ENCODE measurements at places on chromosomes 5 and 9. TPM values are rescaled to one million over a fixed set of nuclear protein-coding genes. Genes with fewer than 3 reads are reported as not detected.

DNA sequence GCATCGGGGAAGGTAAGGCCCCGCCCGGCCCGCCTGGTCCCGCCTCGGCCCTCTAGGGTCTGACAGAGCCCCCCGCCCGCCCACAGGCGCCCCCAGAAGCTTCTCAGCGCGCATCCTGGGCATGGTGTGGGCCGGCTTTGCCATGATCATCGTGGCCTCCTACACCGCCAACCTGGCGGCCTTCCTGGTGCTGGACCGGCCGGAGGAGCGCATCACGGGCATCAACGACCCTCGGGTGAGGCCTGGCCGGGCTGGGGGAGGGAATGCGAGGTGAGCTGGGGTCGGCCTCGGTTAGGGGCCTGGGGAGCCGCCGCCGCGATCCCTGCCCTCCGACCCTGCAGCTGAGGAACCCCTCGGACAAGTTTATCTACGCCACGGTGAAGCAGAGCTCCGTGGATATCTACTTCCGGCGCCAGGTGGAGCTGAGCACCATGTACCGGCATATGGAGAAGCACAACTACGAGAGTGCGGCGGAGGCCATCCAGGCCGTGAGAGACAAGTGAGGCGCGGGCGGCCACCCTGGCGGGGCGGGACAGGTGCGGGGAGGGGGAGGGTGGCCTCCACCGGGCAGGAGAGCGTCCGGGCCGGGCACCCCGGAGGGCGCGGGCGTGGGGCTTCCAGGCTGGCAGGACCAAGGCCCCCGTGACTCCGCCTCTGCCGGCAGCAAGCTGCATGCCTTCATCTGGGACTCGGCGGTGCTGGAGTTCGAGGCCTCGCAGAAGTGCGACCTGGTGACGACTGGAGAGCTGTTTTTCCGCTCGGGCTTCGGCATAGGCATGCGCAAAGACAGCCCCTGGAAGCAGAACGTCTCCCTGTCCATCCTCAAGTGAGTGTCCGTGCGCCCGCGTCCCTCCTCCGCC is 7.1 kb downstream of the LRRC26 start:
- H3K27ac ChIP-seq = no peak overlapping the region
- peak; percentile 48 for DNase-seq
- H3K4me1 ChIP-seq = peaks cover 24% of the 10 kb centered on the region
- H3K36me3 ChIP-seq = no peaks in the 10 kb centered on the region

The CEP120 gene
- 25.4 TPM for total RNA-seq

DNA sequence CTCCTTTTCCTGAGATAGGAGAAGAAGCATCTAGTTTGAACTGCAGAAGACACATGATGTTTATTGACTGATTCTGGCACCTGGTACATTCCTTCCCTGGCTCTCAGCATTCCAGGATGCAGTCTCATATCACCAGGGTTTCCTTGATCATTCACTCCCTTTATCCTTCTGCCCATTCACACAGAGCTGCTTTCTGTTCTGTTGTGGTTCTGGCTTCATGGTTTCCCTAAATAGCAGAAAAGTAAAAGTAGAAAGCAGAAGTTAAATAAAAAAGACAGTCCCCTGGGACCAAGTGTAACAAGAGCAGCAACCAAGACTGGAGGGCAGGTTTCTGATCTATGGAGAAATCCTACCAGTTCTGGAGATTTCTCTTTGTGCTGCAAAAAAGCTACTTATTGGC is 3.2 kb downstream of the IFNA8 start:
- H3K27me3 ChIP-seq = no peaks in the 10 kb centered on the region
- no peak overlapping the region for H3K27ac ChIP-seq
- no peaks in the 10 kb centered on the region for H3K4me1 ChIP-seq
- no peak overlapping the region for H3K4me3 ChIP-seq
- no peak for DNase-seq

DNA sequence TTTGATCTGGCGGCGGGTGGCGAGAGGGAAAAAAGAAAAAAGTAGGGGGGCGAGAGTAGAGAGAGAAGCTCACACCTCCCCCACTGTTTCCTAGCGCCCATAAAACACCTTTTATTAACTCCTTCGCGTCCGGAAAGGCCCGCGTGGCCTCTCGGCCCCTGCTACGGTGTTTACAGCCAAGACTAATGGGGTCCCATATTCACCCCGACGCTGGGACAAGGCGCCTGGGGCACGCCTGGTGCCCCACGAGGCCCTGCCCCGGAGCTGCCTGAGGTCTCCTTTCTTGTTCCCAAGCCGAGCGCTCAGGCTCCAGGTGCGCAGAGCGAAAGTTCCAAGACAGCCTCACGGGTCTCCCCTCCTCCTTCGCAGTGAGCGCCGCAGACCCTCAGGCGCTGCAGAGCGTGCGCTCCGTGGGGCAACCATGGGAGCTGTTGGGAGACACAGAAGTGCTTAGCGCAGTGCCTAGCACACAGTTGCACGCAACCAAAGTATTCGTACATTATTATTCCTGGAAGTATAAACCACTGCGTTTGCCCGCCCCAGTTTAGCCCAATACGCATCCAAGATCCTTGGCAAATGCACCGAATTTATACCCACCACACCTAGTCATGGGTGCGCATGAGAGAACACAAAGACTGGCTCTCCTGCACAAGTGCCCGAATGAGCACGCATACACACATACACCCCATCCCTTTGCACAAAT is 4.3 kb downstream of the HAND1 start:
- DNase-seq = no peak
- H3K27me3 ChIP-seq = peaks cover 80% of the 10 kb centered on the region
- no peak overlapping the region for H3K27ac ChIP-seq
- H3K36me3 ChIP-seq = no peaks in the 10 kb centered on the region
- peaks cover 50% of the 10 kb centered on the region for H3K4me1 ChIP-seq

Measured in thyroid gland (tissue), 4 donors.